RCC 7860 (cell line): ENCODE measurements at places on chromosomes 5 and 9.

- no peak for DNase-seq
These were observed 33.9 kb downstream of the MRPS30 start for GRCh38 chr5:44842496-44843282.

GRCh38 chr5:33338336-33339110 is 102.2 kb upstream of the TARS1 start:
- DNase-seq = no peak

- DNase-seq = no peak
These were observed 70.5 kb upstream of the TNFAIP8 start for GRCh38 chr5:119285070-119285916.

- no peak for DNase-seq
These were observed 10.5 kb downstream of the CLTB start for GRCh38 chr5:176405656-176406435.

DNA sequence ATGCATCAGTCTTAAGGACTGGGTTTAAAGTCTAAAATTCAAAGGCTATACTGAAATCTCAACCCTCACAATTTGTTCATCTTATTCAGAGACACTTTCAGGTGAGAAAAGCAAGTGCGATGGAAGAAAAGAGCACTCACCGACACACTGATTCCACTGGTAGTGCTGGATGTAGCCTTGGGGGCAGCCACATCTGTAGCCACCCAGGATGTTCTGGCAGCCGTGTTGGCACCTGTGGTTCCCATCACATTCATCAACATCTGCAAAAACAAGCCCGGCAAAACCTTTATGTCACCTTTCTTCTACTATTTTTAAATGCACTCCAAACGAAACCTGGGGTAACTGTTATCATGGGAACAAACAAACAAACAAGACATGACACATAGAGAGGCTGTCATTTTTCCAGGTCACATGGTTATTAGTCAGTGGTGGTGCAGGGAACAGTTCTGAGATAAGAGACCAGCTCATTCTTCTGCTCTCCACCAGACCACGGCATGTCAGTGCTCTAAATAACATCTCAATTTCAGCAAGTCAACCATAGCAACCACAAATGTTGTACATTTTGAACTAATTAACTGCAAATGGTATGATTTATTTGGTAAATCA is 188.4 kb downstream of the SLC12A2 start:
- DNase-seq = peak; percentile 62

DNA sequence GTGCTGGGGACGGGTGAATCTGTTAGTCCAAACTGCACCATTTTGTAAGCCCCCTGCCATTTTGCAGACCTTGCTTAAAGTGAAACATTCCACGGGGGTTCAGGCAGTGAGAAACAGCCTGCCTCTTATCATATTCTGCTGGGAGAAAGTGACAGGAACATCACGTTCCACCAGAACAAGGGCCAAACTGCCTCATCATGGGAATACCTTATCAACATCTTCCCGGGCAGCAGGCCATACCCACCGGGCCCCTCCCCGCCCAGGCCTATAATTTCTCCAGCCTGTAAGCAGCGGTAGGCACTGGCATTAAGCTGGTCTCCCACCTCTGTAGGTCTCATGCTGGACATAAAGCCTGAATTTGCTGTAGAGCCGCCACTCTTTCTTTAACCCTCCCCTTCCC is 1.5 kb upstream of the CFAP77 start:
- no peak for DNase-seq

DNA sequence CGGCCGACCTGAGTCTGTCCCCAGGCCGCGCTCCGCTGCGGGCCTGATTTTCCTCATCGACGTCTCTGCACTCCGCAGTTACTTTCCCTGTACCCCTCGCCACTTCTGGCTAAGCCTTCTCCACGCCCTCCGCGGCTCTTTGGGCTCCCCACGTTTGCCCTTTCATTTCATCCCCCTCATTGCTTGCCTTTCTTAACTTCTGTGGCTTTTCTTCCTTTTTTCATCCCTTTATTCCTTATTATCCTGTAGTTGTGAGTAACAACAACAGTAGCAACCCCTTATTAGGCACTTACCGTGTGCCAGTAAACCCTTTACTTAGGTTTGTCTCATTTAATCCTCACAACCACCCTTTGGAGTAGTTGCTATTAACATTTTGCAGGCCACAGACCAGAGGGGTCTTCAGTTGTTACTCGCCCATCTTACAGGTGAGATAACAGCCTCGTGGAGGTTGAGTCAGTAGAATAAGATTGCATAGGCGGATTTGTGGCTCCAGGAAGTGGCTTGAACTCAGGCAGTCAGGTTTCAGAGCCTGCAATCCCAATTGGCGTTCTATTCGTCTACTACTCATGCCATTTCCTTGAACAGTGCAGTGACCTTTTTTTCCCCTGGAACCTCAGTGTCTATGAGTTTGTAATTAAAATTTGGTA is 724 bp downstream of the TCERG1 start:
- peak; percentile 77 for DNase-seq

- DNase-seq = no peak
These were observed 120.1 kb upstream of the ZNF608 start for GRCh38 chr5:124866355-124867136.

DNA sequence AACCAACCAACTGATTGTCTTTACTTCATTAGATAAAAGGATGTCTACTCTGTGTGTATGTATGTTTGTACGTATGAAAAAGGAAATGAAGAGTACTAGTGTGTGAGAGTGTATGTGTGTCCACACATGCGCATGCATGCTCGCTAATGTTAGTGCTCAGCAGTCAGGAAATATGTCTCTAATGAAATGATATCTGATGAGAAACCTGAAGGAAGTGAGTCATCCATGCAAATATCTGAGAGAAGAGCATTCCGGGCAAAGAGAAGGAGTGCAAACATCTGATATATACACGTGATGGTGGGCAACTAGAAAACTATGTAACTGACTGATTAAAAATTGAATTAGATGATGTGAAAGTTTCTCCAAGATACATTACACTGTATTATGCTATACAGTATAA is 29.6 kb upstream of the UGCG start:
- peak; percentile 37 for DNase-seq

- DNase-seq = no peak
These were observed 63.3 kb downstream of the SIL1 start for GRCh38 chr5:139134906-139135305.

- no peak for DNase-seq
These were observed 124.1 kb upstream of the TBC1D2 start for GRCh38 chr9:98379572-98379971.

GRCh38 chr9:77018969-77019235 is 553 bp upstream of the FOXB2 start:
- DNase-seq = no peak

GRCh38 chr5:121967187-121967586 is 5.4 kb downstream of the SRFBP1 start:
- DNase-seq = no peak

- DNase-seq = no peak
These were observed 21.6 kb downstream of the NFX1 start for GRCh38 chr9:33311953-33312352.

DNA sequence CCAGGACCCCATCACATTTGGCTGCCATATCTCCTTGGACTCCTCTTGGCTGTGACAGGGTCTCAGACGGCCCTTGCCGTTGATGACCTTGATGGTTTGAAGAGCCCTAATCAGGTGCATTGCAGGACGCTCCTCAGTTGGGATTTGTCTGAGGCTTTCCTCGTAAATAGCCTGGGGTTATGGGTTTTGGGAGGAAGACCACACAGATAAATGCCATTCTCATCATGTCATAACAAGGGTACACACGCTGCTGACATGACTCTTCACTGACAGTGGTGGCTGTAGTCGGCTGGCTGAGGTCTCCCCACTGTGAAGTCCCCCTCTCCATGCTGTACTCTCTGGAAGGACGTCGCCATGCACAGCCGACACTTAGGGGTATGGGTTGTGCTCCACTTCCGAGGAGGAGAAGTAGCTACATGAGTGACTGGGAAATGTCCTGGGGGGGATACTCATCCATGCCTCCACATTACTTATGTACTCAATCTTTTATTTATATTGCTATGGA is 42.9 kb upstream of the SPTLC1 start:
- no peak for DNase-seq

DNA sequence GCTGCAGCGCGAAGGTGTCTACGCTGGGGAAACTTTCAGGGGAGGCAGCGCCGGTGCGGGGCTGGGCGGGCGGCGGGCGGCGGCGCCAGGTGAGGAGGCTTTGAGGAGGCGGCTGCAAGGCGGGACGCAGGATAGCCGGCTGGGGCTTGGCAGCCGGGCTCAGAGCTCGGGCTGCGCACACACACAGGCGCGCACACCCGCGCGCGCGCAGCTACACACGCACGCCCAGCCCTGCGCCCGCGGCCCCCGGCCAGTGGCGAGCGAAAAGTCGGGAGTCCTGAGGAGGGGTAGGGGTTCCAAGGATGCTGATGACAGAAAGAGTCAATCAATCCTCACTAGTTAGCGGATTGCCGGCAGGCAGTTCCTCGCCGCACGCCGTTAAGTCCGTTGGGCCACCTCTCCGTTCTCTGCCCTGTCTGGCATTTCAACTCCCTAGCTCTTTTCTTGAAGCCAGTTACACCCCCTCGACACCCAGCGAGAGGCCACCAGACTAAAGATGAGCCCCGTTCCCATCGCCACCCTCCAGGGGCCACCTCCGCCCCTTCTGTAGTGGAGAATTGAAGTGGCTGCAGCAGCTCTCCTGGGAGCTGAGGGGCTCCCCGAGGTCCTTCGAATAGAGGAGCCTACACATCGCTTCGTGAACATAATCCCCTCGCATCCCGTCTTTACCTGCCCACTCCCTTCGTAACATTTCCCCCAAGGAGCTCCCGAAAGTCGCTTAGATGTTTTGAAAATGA is 1640.3 kb upstream of the C9orf72 start:
- DNase-seq = no peak

DNA sequence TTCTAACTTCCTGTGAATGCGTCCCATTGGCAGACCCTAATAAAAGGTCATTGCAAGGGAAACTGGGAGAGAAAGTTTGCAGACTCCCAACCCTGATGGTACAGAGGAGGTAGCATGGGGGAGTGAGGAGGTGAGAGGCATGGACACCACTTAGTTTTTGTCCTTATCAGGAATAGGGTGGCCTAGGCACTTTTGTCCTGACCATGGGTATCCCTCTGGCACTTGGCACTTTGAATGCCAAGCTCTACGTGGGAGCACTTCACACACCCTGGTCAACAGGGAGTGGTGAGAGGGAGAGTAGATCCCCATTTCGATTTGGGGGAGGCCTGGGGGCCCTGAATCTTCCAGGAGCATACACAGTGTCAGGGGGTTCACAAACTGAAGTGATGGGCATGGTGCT is 75.6 kb upstream of the SH3PXD2B start:
- no peak for DNase-seq

GRCh38 chr5:123124859-123125595 is 36.0 kb downstream of the PRDM6 start:
- no peak for DNase-seq

GRCh38 chr9:91118704-91119025 is 243.1 kb downstream of the AUH start:
- no peak for DNase-seq

DNA sequence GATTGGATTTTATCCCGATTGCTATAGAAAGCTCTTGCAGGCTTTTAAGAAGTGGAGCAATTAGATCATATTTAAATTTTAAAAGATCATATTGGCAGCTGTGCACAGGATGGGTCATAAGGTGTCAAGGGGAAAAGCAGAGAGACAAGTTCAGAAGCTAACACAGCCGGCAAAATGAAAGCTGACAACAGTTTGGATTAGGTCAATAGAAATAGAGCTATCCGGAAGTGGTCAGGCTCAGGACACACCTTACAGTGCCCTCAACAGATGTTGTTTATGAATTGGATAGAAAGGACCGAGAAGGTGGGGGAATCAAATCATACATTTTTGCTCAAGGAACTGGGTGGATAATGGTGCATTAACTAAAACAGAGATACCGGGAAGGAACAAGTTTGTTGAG is 46.3 kb upstream of the MARCHF11 start:
- no peak for DNase-seq

- DNase-seq = no peak
These were observed 68.2 kb downstream of the MFAP3 start for GRCh38 chr5:154107010-154107409.

GRCh38 chr5:123814801-123815470 is 303.0 kb downstream of the CSNK1G3 start:
- no peak for DNase-seq

DNA sequence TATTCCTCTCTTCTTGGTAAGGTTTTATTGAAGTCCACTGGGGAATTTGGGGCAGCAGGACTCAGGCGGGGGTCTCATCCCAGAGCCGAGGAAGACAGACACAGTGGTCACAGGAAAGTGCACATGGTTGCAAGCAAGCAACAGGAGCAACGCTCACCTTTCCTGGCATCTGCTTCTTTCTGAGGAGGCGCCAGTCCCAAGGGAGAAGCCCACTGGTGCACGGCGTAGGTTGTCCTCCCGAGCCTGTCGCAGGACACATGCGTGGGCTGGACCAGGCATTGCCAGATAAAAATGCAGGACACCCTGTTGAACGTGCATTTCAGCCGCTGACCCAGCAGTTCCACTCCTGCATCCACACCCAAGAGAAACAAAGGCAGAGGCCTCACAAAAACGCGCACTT is 72.4 kb upstream of the OLFM1 start:
- DNase-seq = no peak

- DNase-seq = no peak
These were observed 127.2 kb downstream of the VPS13A start for GRCh38 chr9:77304543-77304942.

- peak; percentile 85 for DNase-seq
These were observed 93.6 kb upstream of the PITX1 start for GRCh38 chr5:135127439-135128240.

DNA sequence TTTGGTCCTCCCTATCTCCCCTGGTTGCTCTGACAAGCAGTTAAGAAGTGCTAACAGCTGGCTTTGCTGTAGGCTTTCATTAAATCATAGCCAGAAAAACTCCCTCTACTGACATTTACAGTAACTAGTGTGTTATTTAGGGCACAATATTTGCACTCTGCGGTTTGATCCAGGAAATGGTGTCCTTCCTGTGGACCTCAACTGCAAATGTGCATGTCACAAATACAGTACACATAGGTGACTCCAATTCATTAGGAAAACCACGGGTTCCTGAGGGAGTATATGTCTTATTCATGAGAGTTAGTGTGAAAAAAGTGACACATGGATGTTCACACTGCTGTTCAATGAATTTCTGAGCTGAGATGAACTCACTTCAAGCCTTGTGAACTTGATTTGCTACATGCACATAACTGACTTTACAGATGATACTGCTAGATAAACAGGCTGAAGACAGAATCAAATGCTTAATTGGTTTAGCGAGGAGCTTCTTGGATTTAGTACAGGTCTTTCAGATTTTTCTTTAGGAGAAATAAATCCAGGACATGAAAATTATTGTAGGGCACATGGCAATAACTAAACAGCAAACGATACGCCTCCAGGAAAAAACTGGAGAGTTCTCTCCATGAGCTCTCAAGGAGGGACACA is 281.5 kb downstream of the EFNA5 start:
- DNase-seq = peak; percentile 91

GRCh38 chr5:139651853-139652787 is 4.0 kb downstream of the CXXC5 start:
- DNase-seq = peak; percentile 94

DNA sequence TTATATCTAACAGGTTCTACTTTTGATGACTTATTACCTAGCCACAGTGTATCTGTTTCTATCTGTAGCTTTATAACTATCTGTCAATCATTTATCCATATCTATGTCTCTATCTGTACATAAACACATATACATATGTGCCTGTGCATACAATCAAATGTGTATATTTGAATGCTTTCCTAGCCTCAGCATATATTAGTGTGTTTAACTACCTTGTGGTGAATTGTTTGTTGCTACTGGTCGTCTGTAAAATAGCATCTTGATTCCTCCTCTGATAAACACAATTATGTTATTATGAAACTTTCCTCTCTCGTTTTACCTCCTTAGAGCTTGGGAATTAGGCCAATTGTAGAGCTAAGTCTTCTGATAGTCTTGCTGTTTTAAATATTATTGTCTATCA is 44.4 kb downstream of the PARP8 start:
- DNase-seq = no peak
